Effector memory CD8-positive, alpha-beta T cell (primary cell): ENCODE measurements at places on chromosomes 2 and 18.

- no peak overlapping the region for H3K27ac ChIP-seq
- peaks cover 3% of the 10 kb centered on the region for H3K4me1 ChIP-seq
- no peak for DNase-seq
- H3K4me3 ChIP-seq = no peak overlapping the region
These were observed 258.0 kb upstream of the SIX2 start for GRCh38 chr2:45267062-45267792.

DNA sequence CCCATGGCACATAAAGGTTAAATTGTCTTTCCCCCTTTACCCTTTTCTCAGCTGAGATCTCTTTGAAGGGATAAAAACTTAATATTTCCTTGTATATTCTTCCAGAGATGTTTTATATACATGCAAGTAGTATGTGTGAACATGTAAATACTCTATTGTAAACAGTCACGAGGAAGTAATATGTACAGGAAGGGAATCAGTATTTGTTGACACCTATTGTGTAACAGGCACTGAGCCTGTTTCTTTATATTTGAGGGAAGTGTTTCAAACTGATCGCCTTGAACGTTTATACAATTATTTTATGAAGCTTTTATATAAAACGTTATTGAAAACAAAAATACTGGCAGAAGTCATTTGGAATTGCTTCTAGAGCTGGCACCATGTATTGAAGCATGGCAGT lies 13.2 kb downstream of the RALBP1 start:
- no peak for DNase-seq
- peaks cover 3% of the 10 kb centered on the region for H3K36me3 ChIP-seq
- peaks cover 52% of the 10 kb centered on the region for H3K4me1 ChIP-seq
- H3K27ac ChIP-seq = no peak overlapping the region

DNA sequence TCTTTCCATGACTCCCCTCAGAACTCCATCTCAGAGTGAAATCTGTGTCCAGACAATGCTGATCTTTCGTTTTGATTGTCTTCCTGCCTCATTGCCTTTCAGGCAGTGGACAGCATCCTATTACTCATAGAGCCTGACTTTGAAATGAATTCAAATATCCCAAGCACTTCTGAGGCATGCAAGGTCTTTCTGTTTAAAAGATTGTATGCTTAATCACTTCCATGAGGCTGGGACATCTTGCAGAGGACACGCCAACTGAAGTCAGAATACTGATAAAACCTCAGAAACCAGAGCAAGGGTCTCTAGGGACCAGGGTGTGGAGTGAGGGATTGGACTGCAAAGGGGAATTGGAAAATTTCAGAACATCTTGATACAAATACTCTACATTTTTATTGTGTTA lies 836.5 kb upstream of the ID2 start:
- no peaks in the 10 kb centered on the region for H3K27me3 ChIP-seq
- no peaks in the 10 kb centered on the region for H3K36me3 ChIP-seq
- no peak overlapping the region for H3K4me3 ChIP-seq

- peak overlapping the region; percentile 5 for H3K4me3 ChIP-seq
- no peaks in the 10 kb centered on the region for H3K27me3 ChIP-seq
- peak overlapping the region; percentile 86 for H3K27ac ChIP-seq
- peaks cover 79% of the 10 kb centered on the region for H3K4me1 ChIP-seq
- H3K36me3 ChIP-seq = peaks cover 5% of the 10 kb centered on the region
- no peak for DNase-seq
These were observed 67.6 kb downstream of the AAK1 start for GRCh38 chr2:69575926-69576325.

DNA sequence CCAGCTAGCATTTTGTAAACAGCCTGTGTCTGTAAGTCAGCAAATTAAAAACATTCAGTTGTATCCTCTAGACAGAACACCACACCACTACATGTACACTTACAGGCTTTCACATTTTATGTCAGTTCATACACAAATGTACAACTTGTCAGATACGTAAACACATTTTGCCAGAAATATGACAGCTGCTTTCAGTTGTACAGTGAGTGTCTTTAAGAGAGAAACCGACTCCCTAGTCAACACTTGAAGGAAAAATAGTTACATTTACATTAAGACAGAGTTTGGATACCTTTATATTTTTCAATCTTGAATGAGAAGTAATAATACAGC lies 15.2 kb downstream of the MRPL35 start:
- H3K27me3 ChIP-seq = no peaks in the 10 kb centered on the region
- H3K4me1 ChIP-seq = no peaks in the 10 kb centered on the region
- no peak for DNase-seq
- peaks cover 35% of the 10 kb centered on the region for H3K36me3 ChIP-seq
- no peak overlapping the region for H3K27ac ChIP-seq

DNA sequence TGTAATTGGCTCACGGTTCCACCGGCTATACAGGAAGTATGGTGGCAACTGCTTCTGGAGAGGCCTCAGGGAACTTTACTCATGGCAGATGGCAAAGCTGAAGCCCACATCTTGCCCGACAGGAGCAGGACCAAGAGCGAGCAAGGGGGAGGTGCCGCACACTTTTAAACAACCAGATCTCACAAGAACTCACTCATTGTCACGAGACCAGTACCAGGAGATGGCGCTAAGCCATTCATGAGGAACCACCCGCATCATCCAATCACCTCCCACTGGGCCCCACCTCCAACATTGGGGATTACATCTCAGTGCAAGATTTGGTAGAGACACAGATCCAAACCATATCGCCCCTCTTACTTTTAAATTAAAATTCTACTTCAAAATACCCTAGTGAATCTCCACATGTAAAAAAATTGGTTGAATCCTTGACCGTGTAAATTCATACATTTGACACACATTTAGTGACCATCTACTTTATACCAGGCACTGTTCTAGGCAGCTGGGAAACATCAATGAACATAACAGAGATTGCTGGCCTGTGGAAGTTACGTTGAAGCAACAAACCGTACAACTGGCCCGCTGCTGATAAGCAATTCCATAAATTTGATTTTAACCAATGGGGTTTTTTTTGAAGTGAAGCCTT lies 87.6 kb downstream of the ALPK2 start:
- H3K4me1 ChIP-seq = peaks cover 22% of the 10 kb centered on the region
- peak overlapping the region; percentile 69 for H3K27ac ChIP-seq
- peaks cover 36% of the 10 kb centered on the region for H3K27me3 ChIP-seq
- H3K36me3 ChIP-seq = no peaks in the 10 kb centered on the region

DNA sequence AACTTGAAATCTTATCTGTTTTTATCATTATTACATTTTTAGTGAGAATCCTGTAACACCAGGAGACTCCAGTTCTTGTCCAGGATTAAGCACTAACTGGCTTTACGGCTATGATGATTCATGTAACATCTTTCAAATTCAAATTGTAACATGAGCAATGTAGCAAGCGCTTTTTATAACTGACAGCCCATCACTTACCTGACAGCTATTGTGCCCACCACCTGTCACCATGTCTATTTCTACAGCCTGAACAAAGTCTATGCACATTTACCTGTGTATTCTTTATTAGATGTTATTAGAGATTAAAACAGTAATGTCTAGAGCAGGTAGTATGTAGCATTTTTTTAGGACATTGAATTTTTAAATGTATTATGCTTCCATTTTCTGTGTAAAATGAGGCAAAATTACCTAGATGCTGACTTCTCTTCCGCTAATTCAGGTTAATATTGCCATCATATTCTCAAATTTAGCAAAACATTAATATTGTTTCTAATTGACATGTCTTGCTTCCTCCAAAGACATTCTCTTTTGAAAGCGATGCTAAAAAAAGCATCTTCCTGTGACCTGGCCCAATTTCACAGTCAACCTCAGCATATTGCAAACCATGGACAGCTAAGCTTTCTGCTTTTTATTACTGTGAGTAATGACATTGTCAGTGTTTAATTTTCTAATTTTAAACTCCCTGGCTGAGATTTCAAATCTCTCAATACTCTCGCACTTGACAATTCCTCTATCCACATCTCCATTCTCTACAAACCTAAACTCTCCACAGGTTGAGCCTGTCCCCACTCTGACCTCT lies 37.8 kb downstream of the RIT2 start:
- DNase-seq = no peak
- H3K27ac ChIP-seq = no peak overlapping the region
- no peaks in the 10 kb centered on the region for H3K4me1 ChIP-seq
- no peaks in the 10 kb centered on the region for H3K36me3 ChIP-seq

DNA sequence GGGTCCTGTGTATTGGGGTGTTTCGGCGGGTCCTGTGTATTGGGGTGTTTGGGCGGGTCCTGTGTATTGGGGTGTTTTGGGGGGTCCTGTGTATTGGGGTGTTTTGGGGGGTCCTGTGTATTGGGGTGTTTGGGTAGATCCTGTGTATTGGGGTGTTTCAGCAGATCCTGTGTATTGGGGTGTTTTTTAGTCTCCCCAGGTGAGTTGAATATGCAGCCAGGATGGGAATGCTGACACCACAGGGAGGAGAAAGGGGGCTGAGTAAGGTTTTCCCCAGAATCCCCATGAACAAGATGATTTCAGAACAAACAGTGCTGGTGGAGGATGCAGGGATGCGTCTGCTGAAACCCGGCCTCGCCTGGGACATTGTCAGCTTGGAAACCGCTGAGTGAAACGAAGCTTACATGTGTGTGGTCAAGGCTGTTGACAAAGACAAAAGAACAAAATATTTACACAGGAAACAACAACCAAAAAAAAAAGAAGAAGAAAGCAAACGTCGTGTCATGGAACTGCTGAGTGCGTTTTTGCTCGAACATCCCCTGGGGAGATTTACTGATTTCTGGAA lies 88.5 kb upstream of the ODC1 start:
- no peak overlapping the region for H3K4me3 ChIP-seq
- DNase-seq = no peak
- H3K4me1 ChIP-seq = peaks cover 18% of the 10 kb centered on the region
- peaks cover 4% of the 10 kb centered on the region for H3K36me3 ChIP-seq
- H3K27me3 ChIP-seq = peaks cover 30% of the 10 kb centered on the region
- no peak overlapping the region for H3K27ac ChIP-seq

DNA sequence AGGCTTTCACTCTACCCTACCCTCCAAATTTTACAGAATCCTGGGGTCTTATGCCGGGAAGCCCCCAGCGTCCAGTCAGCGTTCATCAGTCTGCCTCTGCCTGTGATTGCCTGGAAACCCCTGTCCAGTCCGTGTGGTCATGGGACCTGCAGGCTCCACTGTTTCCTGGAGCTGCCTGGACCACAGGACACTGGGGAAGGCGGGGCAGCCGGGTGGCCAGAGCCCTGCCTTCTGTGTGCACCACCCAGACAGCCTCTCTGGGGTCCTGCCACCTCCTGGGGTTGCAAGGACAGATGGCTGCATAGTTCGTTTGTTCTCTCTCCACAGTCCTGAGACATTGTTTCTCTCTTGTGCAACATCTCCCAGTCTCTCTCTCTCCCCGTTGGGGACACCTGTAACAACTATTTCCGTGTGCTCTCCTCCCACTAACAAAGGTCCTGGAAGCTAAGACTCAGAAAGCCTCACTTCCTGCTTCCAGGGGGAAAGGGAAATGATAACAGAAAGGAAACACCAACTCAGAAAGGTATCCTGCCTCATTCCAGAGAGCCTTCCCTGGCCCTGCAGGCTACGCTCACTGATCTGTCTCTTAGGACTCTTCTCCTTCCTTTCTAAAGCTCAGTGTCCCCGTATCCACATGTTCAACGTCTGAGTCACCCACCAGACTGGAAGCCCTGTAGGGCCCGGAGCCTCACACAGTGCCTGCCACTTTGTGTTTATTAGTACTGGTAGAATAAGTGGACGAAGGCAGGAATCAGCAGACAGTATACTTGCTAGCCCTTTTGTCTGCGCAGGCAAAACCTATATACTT lies 192.8 kb upstream of the RAB12 start:
- H3K27me3 ChIP-seq = no peaks in the 10 kb centered on the region
- no peak overlapping the region for H3K27ac ChIP-seq
- DNase-seq = no peak
- no peaks in the 10 kb centered on the region for H3K4me1 ChIP-seq
- H3K4me3 ChIP-seq = no peak overlapping the region

GRCh38 chr2:8229546-8229986 lies 452.3 kb upstream of the ID2 start:
- H3K27ac ChIP-seq = peak overlapping the region; percentile 64
- H3K36me3 ChIP-seq = no peaks in the 10 kb centered on the region
- H3K4me3 ChIP-seq = peak overlapping the region; percentile 32
- H3K27me3 ChIP-seq = no peaks in the 10 kb centered on the region
- DNase-seq = peak; percentile 21
- H3K4me1 ChIP-seq = peaks cover 11% of the 10 kb centered on the region

- peaks cover under 1% of the 10 kb centered on the region for H3K36me3 ChIP-seq
- no peak overlapping the region for H3K4me3 ChIP-seq
- no peaks in the 10 kb centered on the region for H3K27me3 ChIP-seq
- H3K27ac ChIP-seq = no peak overlapping the region
- no peak for DNase-seq
These were observed 37.5 kb downstream of the ANXA4 start for GRCh38 chr2:69779258-69780001.

DNA sequence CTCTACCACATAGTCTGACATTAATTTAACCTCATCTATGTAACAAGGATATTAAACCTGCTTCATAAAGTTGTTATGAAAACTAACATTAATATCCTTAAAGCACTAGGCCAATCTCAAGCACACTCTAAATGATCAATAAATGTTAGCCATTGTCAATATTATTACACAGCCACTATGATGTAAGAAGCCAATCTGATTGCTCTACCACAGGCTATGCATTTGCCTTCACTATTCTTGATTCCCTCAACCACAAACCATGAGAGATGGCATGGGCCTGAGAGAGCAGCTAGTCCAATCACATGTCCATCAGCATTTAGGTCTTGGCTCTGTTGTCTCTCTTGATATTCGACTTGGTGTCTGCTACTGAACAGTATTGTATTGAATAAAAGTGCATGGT lies 4.2 kb downstream of the SLC25A12 start:
- H3K4me1 ChIP-seq = peaks cover 30% of the 10 kb centered on the region
- peaks cover 10% of the 10 kb centered on the region for H3K36me3 ChIP-seq
- no peak for DNase-seq
- H3K4me3 ChIP-seq = no peak overlapping the region

DNA sequence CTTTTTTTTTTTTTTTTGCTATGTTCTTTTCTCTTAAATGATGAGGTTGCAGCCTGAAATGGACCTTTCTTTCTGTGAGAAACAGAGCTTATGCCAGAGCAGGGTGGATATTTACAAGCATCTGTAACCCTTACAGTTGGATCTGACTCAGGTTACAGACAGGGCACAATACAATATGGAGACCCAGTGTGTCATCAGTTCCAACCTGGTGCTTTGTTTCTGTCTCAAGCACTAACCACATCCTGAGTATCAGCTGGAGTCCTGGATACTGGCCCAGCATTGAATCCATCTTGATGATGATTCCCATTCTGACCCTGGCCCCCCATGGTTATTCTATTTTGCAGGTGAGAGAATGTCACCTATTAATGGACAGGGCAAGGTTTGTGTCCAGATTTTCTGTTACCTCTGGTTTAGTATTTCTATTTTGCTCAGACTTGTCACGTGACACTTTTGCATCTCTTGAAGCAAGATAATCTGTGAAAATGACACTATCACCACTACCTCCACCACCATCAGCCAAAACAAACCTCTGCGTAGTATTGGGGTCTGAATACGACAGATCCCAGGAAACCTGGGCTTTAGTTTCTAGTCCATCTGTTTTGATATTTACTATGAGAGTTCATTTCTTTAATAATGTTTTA lies 174.0 kb downstream of the CCDC85A start:
- H3K4me1 ChIP-seq = no peaks in the 10 kb centered on the region
- no peak for DNase-seq
- H3K36me3 ChIP-seq = no peaks in the 10 kb centered on the region
- no peak overlapping the region for H3K27ac ChIP-seq

GRCh38 chr2:42999856-43000241 lies 207.5 kb upstream of the HAAO start:
- DNase-seq = no peak
- H3K27me3 ChIP-seq = no peaks in the 10 kb centered on the region
- no peaks in the 10 kb centered on the region for H3K4me1 ChIP-seq
- H3K36me3 ChIP-seq = no peaks in the 10 kb centered on the region
- H3K27ac ChIP-seq = no peak overlapping the region
- no peak overlapping the region for H3K4me3 ChIP-seq

- H3K36me3 ChIP-seq = no peaks in the 10 kb centered on the region
- H3K4me1 ChIP-seq = no peaks in the 10 kb centered on the region
- no peak overlapping the region for H3K27ac ChIP-seq
- H3K27me3 ChIP-seq = peaks cover 41% of the 10 kb centered on the region
- no peak overlapping the region for H3K4me3 ChIP-seq
These were observed 7.0 kb upstream of the BMP10 start for GRCh38 chr2:68878071-68878711.
